ENCODE measurements at places on chromosomes 7 and 10.

DNA sequence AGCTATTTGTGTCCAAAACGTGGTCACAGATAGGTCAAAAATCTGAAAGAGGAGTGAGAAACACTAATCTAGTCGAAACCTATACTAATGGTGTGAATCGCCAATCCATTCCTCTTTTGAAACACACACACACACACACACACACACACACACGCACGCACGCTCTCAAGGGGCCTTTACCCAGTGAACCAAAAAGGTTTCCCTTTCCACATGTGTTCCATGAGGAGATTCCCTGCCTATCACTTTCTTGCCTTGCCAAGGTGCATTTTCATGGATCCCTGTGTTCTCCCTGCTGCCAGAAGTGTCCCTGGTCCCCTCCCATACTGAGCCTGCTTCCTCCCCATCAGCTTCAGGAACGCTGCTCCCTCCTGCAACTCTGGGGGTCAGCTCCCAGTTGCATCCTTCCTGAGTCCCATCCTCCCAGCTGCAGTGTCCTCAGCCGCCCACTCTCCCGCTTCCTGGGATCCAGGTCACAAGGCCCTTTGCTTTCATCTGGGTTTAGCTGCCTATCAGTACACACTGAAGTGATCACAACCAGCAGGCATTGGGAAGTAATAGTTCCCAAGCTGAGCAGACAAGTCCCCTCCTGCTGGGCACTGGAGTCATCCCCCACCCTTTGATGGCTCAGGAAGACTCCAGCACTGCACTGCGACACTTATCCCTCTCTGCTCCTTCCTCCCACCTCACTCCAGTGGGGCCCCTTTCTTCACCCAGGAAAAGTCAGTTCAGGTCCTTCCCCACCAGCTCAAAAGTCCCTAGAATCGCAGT, 49.2 kb upstream of the KCNMA1 start:
- DNase-seq, result no peak

DNA sequence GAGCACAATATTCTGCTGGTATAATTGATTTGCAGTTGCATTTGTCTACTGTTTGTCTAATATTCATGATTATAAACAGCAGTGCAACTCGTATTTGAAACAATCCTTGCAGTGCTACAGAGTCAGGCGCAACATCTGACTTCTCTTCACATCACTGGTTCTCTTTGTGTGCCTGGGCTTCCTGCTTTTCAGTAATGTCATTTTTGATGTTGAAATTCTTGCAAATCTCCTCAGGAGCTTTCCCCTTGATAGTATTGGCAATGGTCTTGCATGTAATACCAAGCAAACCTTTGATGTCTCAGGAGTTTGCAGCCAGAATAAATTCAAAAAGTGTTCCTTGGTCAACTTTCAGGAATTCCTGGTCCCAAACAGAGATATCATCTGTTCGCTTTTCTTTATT, 20.2 kb downstream of the HPS6 start:
- no peak for DNase-seq

DNA sequence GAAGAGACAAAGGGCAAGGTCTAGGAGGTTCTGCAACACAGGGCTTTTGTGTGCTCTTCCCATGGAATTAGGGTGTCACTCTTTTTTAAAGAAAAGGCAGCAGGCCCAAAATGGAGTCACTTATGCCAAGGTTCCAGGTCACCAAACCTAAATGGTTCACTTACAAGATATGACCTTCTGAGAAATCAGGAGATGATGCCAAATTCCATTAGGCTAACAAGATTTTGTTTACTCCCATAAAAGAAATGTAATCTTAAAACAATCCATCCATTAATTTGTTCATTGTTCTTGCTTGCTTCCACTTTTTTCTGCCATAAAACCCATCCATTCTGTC, 158.1 kb downstream of the SNX13 start:
- no peak for DNase-seq

DNA sequence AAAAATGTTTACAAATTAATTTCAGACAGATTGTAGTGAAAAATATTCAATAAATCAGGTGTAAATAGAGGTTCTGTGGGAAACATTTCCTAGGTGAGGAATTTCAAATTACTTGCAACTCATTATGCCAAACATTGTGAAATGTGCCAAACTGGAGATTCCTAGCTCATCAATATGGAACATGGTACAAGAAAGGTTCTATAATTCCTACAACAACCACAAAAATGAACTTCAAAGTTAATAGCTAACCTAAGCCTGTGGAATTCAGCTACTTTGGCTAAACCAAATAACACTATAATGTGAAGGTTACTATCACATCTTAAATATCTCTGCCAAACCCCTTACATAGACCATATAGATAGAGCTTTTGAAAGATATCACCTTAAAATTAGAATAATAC, 223.3 kb upstream of the HGF start:
- DNase-seq, result no peak
